ENCODE measurements at places on chromosomes 1 and 21.

GRCh38 chr1:172442404-172442803 is 1.5 kb downstream of the PIGC start:
- DNase-seq: no peak

- DNase-seq: no peak
These were observed 311.9 kb downstream of the PCP4 start for GRCh38 chr21:40179166-40179565.

- DNase-seq: no peak
These were observed 4.2 kb downstream of the GPR25 start for GRCh38 chr1:200877010-200877409.

- DNase-seq: no peak
These were observed 38.0 kb upstream of the PLEKHO1 start for GRCh38 chr1:150111670-150112069.

DNA sequence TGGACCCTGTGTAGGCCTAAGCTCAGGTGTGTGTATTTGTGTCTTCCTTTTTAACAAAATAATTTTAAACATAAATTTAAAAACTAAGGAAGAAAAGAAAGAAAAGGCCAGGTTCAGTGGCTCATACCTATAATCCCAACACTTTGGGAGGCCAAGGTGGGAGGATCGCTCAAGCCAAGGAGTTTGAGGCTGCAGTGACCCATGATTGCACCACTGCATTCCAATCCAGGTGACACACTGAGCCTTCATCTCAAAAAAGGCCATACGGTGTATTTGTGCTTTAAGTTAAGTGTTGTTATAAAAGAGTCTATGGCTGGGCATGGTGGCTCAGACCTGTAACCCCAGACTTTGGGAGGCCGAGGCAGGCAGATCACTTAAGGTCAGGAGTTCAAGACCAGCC is 8.3 kb downstream of the RAB3B start:
- no peak for DNase-seq

Data from fibroblast of the conjunctiva (primary cell).